WERI-Rb-1 (cell line): ENCODE measurements at places on chromosomes 2 and 18.
A peak's percentile ranks its signal among the peaks of the same experiment; 100 is the strongest.

- DNase-seq: no peak
Observed at GRCh38 chr18:22296304-22296703, 121.4 kb downstream of the CTAGE1 start.

DNA sequence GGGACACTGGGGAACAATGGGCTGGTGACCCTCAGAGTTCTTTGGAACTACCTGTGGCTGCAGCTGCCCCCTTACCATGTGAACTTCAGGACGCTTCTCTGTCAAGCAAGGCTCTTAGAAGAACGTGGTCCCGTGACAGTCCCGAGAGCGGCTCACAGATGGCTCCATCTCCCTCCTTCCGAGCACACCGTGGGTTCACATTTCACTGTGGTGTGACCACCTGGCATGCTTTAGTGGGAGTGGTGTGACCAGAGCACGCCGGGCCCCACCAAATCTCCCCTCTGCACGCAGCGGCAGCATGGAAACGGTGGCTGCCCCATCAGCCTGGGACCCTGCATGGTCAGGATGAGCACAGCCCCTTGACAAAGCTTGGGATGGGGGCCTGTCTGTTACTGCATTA lies 9.7 kb upstream of the TPO start:
- DNase-seq: peak; percentile 6

- no peak for DNase-seq
Observed at GRCh38 chr2:75493230-75493629, 67.5 kb downstream of the EVA1A start.

DNA sequence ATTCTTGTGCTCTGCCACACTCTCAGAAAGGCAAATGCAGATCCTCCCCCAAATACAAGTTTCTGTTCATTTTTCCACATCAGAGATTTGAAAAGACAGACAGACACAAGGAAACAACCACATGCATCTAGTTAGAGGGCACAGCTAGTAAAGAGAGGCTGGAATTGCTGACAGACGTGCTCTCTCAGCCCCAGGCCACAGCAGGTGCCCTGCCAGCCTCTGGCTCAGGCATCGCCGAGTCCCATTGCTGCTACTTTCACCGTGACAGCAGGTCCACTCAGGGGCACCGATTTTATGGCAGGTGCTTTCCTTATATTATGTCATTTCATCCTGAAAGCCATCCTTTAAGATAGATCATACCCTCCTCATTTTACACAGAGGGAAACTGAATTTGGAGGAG lies 507.5 kb downstream of the EIPR1 start:
- no peak for DNase-seq

DNA sequence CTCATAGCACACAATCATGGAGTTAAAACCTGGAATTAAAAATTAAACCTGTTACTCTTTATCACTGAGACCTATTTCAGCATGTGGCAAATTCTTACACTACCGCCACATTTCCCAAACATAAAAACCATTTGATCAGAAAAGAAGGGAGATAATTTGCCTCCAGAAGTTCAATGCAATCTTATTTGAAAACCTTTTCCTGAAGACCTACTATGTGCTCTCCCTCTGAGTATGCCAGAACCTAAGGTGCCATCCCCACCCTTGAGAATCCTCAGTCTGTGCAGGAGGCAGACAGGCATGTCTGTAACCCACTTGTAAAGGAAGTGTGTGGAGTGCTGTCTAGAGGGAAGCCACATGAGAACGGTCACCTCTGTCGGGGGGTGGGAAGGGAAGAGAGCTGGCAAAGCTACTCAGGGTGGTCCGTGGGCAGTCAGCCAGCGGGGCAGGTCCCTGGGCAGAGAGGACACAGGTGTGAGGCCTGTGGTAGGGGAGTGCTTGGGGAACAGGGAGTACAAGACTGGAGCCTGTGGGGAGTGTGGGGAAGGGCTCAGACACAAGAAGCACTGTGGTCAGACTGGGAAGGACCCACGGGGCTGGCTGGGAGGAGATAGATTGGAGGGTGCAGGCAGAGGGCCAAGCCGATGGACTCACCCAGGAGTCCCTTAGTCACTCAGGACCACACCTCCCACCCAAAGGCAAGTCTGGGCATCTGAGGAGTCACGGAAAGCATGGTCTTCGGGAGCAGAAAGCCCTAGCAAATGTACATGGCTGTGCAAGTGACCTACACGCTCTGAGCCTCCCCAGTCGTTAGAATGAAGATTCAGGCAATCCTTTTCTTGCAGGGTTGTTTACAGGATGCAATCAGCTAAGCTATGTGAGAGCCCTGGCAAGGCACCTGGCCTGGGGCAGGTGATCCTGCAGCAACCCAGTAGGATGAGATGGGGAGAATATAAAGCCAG lies 22.8 kb downstream of the CRACDL start:
- DNase-seq: no peak

- peak; percentile 29 for DNase-seq
Observed at GRCh38 chr2:169452080-169452479, 27.2 kb upstream of the BBS5 start.

DNA sequence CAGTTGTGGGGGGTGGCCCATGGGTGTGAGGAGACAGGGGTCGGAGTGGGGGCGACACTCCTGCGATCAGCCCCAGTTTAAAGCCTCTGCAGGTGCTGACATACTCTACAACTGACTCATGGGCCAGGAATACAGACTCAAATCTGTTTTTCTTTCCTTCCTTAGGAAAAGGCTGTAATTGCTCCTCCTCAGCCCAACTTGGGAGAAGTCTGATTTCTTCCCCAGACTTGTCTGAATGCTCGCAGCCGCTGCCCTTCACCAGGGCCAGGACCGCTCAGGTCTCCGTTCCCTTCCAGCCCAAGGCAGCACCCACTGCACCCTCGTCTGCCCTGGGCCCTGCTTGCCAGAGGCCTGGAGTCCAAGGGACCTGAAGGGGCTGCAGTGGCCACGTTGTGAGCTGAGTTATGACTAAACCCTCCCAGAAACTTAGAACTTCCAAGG lies 41.3 kb downstream of the RHOB start:
- DNase-seq: no peak

DNA sequence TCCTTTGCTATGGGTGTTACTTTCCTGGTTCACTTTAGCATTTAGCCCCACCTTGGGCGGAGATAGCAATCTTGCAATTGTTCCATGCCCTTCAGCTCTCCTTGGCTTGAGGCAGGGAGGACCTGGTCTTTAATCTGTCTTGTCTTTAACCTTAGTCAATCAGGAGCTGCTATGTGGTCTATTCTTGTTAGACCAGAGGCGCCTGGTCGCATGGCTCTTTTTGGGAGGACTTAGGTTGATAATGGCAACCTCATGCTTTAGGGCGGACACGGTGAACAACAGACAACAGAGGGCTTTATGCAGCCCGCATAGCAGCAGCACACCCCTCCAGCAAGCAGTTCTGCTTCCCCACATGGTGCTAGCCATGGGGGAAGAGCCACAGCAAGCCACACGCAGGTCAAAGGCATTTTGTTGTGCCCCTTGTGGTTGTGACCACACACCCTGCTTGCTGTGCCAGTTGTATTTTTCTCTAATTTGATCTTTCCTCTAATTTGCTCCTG lies 17.7 kb upstream of the ZDBF2 start:
- DNase-seq: no peak

- DNase-seq: no peak
Observed at GRCh38 chr2:109351164-109351756, 222.3 kb downstream of the SH3RF3 start.

DNA sequence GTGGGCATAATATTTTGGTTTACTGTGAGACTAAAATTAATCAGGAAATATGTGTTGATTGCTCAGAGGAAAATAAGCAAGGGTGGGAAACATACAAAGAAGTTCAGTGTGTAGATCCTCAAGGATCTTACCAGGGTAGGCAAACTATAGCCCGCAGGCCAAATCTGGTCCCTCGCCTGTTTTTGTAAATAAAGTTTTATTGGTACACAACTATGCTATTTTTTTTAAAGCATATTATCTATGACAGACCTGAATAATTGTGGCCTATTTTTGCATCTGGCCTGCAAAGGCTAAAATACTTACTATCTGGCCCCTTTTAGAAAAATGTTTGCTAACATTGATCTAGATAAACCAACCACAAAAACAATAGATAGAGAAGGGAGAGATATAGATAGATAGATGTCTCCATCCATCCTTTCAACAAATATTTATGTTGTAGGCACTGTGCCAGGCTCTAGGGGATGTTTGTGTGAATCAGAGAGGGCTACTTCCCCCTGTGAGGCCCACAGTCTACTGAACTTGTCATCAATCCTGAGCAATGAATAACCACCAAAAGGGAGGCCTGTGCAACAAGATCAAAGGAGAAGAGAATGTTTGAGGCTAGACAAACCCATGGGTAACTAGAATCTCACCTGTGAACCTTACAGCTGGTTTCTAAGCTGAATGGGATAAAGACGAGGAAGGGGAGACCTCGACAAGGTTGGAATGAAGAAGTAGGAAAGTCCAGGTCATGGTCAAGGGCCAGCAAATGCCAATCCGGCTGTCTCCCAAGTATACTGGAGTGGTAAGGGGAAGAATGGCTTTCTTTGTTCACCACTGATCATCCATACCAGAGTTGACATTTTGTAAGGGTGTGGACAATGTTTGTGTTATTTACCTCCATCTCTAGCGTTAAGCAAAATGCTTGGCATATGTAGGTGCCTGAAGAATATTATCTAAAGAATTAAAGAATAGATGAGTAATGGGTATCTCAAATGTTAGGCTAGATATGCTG lies 23.6 kb downstream of the ALPK2 start:
- DNase-seq: no peak

GRCh38 chr2:109170645-109171044 lies 41.6 kb downstream of the SH3RF3 start:
- DNase-seq: no peak

DNA sequence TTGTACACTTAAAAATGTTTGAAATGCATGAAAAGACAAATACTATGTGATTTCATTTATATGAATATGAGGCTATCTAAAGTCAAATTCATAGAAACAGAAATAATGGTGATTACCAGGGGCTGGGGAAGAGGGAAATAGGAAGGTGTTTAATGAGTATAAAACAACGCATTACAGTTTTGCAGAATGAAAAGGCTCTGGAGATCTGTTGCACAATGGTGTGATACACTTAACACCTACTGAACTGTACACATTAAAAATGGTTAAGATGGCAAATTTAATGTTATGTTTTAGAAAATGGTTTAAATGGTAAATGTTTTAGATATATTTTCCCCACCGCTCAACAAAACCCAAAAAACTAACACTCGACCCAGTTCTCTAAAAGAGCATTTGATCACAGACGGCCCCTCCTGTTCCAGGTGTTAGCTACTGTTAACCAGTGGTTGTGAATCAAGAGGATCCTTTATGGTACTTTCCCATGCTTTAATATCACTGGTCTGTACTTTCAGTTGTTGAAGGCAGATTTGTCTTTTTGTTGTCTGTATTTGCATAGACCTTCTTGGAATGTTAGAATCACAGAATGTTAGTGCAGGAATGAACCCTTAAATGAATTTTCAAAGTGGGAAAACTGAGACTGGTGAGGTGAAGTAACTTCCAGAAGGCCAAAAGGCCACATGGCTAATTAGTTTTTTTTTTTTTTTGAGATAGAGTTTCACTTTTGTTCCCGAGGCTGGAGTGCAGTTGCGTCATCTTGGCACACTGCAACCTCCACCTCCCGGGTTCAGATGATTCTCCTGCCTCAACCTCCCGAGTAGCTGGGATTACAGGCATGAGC lies 10.2 kb downstream of the RAB10 start:
- DNase-seq: no peak

DNA sequence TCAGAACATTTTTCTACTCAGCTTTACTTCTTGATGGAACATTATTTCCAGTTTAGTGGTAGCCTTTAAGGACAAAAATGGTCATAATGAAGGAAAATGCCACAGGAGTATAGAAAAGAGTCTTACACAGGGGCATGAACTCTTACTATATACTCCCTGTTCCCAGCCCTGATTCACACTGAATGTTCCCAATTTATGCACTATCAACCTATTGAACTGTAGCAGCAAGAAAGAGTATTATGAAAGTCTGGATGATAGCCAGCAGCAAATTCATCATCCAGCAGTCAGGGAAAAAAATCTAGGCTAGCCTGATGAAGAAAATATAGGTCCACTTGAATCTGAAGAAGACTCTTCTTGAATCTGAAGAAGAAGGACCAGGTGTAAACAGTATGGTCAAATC lies 1170.3 kb upstream of the CHAC2 start:
- no peak for DNase-seq

GRCh38 chr2:42493468-42494354 lies at the start of gene KCNG3:
KCNG3 (minus strand) TSS chr2:42493982; CDS start chr2:42493501, 481 bp downstream.
- peak; percentile 88 for DNase-seq

GRCh38 chr18:7548721-7549120 lies 18.4 kb upstream of the PTPRM start:
- DNase-seq: no peak

DNA sequence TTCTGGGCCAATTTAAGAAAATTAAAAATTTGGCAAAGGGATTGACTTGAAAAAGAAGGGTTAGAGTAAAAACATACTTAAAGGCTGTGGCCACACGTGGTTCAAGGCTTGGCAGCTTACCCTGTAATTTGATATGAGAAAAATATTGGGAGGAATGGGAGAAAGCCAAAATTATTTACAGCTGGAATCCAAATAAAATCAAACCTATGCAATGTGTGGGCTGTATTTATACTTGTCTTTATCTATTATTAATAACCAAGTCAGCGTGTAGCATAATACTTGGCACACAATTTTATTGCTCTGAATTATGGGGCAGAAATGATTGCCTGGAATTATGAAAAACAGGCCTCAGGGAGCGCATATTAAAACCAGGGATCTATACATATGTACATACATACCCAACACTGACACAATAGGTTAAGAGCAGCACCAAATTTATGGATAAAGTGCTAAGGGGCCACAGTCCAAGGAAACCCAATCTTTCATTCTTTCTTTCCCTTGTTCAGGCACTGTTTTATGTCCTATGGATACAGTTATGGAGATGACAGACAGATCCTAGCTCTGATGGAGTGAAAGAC lies 35.6 kb downstream of the FAM124B start:
- no peak for DNase-seq

DNA sequence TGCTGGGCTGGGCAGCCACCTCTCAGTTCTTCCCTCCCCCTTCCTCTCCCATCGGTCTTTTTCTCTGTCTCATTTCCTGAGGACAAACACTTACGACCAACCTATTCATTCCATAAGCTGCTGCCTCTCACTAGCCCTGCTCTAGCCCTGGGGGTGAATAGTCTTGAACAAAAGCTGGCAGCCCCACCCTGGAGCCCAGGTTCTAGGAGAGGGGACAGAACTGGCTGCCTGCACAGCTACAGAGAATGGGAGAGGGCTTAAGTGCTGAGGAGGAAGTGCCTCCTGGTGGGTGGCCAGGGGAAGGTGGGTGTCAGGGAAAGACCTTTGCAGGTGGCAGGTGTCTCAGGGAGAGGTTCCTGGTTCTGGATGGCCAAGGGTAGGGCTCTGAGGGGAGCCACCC lies 22.8 kb downstream of the ANO7 start:
- DNase-seq: peak; percentile 30

- no peak for DNase-seq
Observed at GRCh38 chr2:161994761-161995520, 79.1 kb downstream of the DPP4 start.

- no peak for DNase-seq
Observed at GRCh38 chr18:21100146-21100545, 11.5 kb downstream of the ROCK1 start.

- no peak for DNase-seq
Observed at GRCh38 chr2:43082903-43083677, 143.3 kb downstream of the ZFP36L2 start.
